ENCODE measurements at places on chromosomes 6 and 20.

- no peak for DNase-seq
These were observed 258.7 kb downstream of the THBS2 start for GRCh38 chr6:168994956-168995355.

DNA sequence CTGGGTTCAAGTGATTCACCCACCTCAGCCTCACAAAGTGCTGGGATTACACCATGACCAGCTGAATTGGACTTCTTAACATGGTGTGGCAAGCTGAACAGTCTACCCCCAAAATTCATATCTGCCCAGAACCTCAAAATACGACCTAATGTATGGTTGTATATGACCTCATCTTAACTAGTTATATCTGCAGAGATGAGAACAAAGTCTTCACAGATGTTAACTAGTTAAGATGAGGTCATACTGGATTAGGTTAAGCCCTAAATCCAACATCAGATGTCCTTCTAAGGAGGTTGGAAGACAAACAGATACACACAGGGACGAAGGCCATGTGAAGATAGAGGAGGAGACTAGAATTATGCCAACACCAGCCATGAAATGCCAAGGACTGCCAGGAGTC, 102.5 kb downstream of the JPH2 start:
- DNase-seq, result no peak

- DNase-seq, result no peak
These were observed 654 bp downstream of the FAM8A1 start for GRCh38 chr6:17600527-17601385.

- DNase-seq, result no peak
These were observed 7.8 kb upstream of the PLTP start for GRCh38 chr20:45919542-45920399.

GRCh38 chr20:10540636-10541493, 105.8 kb downstream of the SLX4IP start:
- DNase-seq, result no peak
